ENCODE measurements at places on chromosomes 5 and 9.

DNA sequence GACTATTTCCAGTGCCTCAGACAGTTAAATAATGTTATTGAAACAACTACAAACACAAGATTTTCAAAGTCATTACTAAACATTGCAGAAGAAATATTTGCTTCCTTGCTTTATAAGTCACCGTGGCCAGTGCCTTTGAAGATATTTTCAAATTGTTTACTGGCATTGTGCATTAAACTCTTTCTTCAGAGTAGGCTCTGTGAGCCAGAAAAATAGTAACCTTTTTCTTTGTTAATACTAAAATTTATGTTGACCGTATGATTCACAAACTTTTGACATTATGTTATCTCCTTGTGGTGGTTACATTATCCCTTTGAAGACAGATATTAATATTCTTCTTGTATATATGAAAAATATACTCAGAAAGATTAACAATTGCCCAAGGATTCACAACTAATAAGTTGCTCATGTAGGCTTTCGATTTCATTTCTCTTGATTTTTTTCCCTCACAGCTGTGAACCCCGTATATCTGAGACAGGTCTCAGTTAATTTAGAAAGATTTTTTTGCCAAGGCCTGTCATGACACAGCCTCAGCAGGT, 140.1 kb downstream of the NR3C1 start:
- no peak for DNase-seq

GRCh38 chr5:154197801-154198491, 7.4 kb downstream of the GALNT10 start:
- peak; percentile 80 for DNase-seq

GRCh38 chr5:17184588-17184987, 32.8 kb upstream of the BASP1 start:
- no peak for DNase-seq

GRCh38 chr5:172548311-172548731, 92.7 kb upstream of the NEURL1B start:
- no peak for DNase-seq

- DNase-seq = no peak
Observed at GRCh38 chr5:62600560-62601252, 22.1 kb downstream of the LRRC70 start.

GRCh38 chr9:136977649-136978072, 357 bp downstream of the PTGDS start:
- no peak for DNase-seq

- DNase-seq = peak; percentile 61
Observed at GRCh38 chr5:150000990-150001659, 586 bp downstream of the HMGXB3 start.

GRCh38 chr9:87008667-87009066, 61.4 kb upstream of the GAS1 start:
- DNase-seq = no peak

DNA sequence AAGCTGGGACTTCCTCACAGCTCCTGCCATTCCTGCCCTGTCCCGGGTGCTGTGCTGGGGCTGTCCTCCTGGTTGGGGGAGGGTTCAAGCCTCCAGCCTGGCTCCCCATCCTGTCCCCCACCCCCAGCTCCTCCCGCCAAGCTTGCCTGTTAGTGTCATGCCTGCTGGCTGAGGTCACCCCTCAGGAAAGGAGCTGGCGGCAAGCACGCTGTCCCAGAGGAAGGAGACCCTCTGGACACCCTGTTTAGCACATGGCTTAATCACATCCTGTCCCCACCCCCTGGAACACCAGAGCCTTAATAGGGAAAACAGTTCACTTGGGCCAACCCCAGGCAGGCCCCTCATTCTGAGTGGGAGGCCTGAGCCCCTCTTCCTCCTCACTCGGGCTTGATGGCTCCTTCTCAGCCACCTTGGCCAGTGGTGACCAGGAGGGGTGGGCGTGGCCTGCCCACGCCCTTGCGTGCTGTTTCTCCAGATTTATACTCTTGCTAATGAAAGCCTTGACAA, 9.2 kb upstream of the PHYHD1 start:
- DNase-seq = no peak

- no peak for DNase-seq
Observed at GRCh38 chr9:135562235-135562745, 734 bp downstream of the PAEP start.

GRCh38 chr5:170166101-170166500, 60.4 kb downstream of the FOXI1 start:
- DNase-seq = no peak

GRCh38 chr9:95820074-95820473, 55.4 kb upstream of the ERCC6L2 start:
- no peak for DNase-seq

DNA sequence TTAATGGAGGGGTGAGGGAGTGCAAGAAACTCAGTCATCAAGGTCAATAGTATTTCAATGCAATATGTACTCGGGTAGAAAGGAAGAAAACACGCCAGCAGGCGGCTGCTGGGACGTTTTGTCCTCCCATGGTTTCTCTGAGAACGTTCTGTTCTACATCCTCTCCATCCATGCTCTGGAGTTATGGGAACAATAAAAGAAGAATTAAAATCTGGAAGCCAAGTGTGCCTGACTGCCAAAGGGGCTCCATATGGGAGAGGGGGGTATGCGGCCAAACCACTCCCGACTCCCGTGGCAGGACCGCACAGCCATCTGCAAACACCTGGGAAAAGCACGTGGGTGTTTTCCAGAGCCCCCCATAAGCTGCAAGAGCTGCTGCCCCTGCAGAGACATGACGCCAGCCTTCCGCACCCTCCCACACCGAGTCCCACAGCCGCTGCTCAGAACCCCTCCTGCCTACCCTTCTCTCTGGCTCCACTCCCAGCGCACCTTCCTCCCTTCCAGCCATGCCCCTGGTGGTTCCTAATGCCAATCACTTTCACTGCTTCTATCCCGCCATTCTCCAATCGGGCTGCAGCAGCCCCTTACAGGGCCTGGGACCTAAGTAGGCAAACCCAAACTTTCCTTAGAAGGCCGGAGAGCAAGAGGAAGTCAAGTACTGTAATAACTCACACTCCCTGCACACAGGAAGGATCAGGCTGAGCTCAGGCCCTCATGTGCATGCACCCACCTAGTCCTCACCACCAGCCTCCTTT, 241.6 kb downstream of the SYK start:
- no peak for DNase-seq

DNA sequence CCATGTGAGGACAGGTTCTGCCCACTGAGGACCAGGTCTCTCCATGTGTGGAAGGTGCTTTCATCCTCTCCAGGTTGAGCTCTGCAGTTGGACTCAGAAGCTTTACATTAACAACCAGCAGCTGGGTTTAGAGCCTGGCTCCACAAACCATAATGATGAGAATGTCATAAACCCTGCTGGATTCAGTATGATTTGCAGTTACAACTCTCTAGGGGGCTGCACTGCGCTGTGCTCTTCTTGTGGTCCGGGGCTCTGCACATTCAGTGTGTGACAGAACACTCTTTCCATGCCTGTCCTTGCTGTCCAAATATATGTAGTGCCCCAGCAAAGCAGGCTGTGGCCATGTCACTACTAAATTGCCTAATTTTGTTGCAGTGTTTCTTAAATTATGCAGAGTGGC, 334.3 kb downstream of the ICE1 start:
- DNase-seq = no peak

- DNase-seq = no peak
Observed at GRCh38 chr9:20649381-20649780, 27.1 kb upstream of the MLLT3 start.

DNA sequence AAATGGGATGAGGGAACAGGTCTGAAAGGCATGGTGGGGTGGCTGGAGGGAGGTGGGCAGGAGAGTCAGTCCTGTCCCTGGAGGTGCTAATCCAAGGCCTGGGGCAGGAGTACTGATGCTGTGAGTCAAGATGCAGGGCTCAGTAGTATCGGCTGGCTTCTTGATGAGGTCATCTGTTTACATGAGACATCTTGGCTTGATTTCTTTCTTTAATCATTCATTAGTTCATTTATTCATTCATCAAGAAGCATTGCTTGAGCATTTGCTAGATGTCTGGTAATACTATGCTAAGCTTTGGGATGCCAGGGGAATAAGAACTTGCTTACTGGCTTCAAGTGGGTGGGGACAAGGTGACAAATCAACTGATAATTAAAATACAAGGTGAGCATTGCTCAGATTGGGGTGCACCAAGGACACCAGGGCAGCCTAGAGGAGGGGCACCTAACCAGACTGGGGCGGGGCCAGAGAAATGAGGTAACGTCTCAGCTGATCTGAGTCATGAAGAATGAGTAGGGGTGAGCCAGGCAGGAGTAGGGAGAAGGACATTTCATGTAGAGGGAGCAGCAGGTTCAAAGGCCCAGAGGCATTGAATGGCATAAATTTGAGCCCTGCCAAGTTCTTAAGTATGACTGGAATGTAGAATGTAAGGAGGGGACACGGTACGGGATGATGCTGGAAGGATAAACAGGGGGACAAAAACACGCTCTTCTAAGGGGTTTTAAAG, 88.8 kb downstream of the EGFLAM start:
- DNase-seq = no peak

GRCh38 chr5:143977891-143978461, 166.0 kb downstream of the HMHB1 start:
- no peak for DNase-seq

Data from activated CD8-positive, alpha-beta T cell treated with anti-CD3 and anti-CD28 coated beads, Interleukin-2, amount 10 ng/mL, durations not matched to agents 7 days and 5 days (primary cell).